ENCODE measurements at places on chromosomes 1 and 21. TPM values are rescaled to one million over a fixed set of nuclear protein-coding genes. Genes with fewer than 3 reads are reported as not detected.

OLFML3 gene
- 72.6 TPM for polyA plus RNA-seq

NADK gene
- 61.6 TPM for polyA plus RNA-seq

DDR2 gene
- polyA plus RNA-seq: 282 TPM

DENND2D gene
- 3.9 TPM for polyA plus RNA-seq

GOLT1A gene
- 0.21 TPM for polyA plus RNA-seq

ADIPOR1 gene
- polyA plus RNA-seq: 190 TPM

FAM72C gene
- 0.71 TPM for polyA plus RNA-seq

ATP5IF1 gene
- 168 TPM for polyA plus RNA-seq

FCRL4 gene
- not detected for polyA plus RNA-seq

CFAP107 gene
- polyA plus RNA-seq: 0.23 TPM

PLEKHO1 gene
- polyA plus RNA-seq: 41.3 TPM

ARHGEF10L gene
- 12.5 TPM for polyA plus RNA-seq

ARTN gene
- polyA plus RNA-seq: 0.39 TPM

NCF2 gene
- polyA plus RNA-seq: 2.0 TPM

CATSPERE gene
- polyA plus RNA-seq: 0.20 TPM

C1orf210 gene
- polyA plus RNA-seq: not detected

XKR8 gene
- polyA plus RNA-seq: 13.2 TPM

CACNA1S gene
- polyA plus RNA-seq: not detected

SPRR4 gene
- polyA plus RNA-seq: not detected

JUN gene
- polyA plus RNA-seq: 19.6 TPM

FMOD gene
- polyA plus RNA-seq: 14.0 TPM

LCE2A gene
- polyA plus RNA-seq: not detected

KMO gene
- not detected for polyA plus RNA-seq

CFAP45 gene
- polyA plus RNA-seq: 0.56 TPM

DLGAP3 gene
- not detected for polyA plus RNA-seq

RGS8 gene
- polyA plus RNA-seq: not detected

SNX7 gene
- polyA plus RNA-seq: 36.4 TPM

MAP3K21 gene
- polyA plus RNA-seq: 0.13 TPM

SPRR1A gene
- polyA plus RNA-seq: not detected

TNFAIP8L2 gene
- not detected for polyA plus RNA-seq

TTC24 gene
- not detected for polyA plus RNA-seq

TFB2M gene
- 10.9 TPM for polyA plus RNA-seq

COL9A2 gene
- polyA plus RNA-seq: 0.07 TPM

FBLIM1 gene
- 254 TPM for polyA plus RNA-seq

DIO1 gene
- polyA plus RNA-seq: not detected

PTPN7 gene
- not detected for polyA plus RNA-seq

LRIF1 gene
- 8.3 TPM for polyA plus RNA-seq

ERICH3 gene
- not detected for polyA plus RNA-seq

OR2L5 gene
- polyA plus RNA-seq: not detected

CLCA1 gene
- polyA plus RNA-seq: not detected

KCNJ9 gene
- polyA plus RNA-seq: not detected

PLPPR4 gene
- polyA plus RNA-seq: 17.6 TPM

CNIH3 gene
- polyA plus RNA-seq: 2.6 TPM
